CD4-positive, alpha-beta T cell treated with Interleukin-21 for 1 hour (primary cell): ENCODE measurements at places on chromosomes 12 and 14.
A peak's percentile ranks its signal among the peaks of the same experiment; 100 is the strongest.

- DNase-seq = no peak
Measured at GRCh38 chr12:46702581-46703344, 123.0 kb downstream of the SLC38A4 start.

- DNase-seq = no peak
Measured at GRCh38 chr12:123041042-123041531, 60.6 kb downstream of the ARL6IP4 start.

DNA sequence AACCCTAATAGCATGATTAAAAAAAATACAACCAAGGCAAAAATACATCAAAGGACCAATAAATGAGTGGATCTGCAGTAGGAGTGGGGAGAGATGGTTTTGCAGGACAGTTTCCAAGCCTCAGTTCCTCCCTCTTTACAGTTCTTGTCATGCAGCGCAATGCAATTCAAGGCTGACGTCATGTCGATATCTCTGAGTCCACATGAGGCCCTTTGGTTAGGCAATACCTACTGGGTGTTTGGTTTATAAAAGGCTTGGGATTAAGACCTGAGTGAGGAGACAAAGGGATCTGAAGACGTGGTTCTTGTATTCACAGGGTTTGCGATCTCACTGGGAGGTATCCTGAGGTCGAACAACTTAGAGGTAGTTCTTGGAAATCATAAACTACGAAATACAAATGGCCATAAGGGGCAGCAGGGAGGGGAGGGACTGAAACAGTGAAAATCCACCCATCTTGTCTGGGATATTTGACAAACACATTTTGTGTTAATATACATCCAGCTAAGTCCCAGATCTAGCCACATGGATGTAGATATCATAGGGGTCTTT, 441.0 kb downstream of the FUT8 start:
- no peak for DNase-seq

DNA sequence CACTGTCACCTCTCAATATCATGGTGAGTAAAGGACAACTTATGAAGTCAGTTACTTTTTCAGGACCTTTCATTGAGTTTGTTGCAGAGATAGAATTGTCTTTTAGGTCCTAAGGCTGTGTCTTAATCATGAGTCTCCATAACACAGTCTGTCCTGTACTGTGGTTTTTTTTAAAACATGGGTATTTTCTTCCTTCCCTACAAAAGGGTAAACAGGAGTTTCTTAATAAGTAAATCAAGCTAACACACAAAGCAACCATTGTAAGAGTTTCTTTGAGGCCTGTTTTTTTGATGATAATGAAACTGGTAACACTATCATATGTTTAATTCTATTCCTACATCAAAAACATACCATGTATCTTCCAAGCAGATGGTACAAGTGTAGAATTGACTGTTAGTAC, 101.4 kb downstream of the PLEKHA5 start:
- no peak for DNase-seq

DNA sequence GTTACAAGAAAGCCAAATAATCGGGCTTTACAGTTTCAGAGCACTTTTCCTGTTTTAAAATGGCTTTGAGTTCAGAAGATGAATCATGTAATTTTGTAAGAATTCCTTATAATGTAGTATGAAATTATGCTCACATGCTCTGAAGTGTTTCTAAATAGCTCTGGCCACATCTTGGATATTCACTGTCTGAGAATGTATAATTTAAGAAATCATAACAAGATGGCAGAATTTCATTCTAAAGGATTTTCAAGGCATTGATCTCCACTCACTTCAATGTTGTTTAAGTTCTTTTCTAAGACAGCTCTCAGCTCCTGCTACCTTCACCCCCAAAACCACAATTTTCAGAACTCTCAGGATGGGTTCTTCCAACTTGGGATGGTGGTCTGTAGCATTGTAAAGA, 180.1 kb downstream of the DACT1 start:
- DNase-seq = no peak

- no peak for DNase-seq
Measured at GRCh38 chr12:275812-276211, 13.2 kb upstream of the SLC6A13 start.

DNA sequence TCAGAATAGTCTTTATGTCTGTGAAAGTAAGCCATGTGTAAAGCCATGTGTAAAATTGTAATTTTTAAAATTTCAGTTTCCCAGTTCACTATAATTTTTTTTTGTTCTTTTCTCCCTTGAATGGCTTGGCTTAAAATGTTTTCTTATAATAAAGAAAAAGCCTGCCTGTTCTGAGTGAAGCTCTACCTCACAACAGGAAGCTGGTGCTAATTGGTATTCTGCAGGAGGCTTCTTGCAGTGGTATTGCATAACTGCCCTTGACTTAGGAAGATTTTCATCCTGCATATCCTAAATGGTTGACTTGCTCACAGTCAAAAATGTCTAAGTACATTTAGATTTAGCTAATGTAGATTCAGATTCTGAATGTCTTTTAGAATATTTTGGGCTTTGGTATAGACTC, 49.5 kb downstream of the ATP2A2 start:
- no peak for DNase-seq

- DNase-seq = no peak
Measured at GRCh38 chr12:70826156-70826555, 94.4 kb downstream of the PTPRR start.

DNA sequence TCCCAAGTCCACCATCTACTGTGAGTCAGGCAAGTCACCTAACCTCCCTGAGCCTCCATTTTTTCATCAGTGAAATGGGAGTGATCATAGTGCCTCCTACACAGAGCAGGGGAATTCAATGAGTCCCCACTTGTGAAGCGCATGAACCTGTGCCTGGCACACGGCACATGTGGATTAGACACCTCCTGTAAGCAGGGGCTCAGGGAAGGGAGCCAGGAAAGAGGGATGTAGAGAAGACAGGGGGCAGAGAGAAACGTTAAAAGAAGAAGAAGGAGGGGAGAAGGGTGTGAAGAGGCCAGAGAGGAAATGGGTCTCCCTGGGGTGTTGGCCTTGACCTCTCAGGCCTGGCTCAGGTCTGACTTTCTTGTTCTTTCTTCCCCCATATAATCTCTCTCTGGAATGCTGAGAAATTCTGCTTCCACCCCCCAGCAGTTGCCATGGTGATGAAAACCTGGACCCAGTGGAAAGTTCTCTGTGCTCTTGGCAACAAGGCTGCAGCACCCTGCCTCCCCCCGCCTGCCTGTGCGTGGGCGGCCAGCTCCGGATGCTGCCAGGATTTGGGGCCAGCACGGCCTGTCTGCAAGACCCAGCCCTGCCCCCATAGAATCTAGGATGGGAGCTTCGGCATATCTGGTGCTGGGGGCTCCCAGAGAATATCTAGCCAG, 94.5 kb downstream of the CALM1 start:
- no peak for DNase-seq

- DNase-seq = no peak
Measured at GRCh38 chr12:40689576-40689975, 2.7 kb upstream of the CNTN1 start.

- DNase-seq = no peak
Measured at GRCh38 chr12:7125632-7126227, 3.0 kb downstream of the RBP5 start.

- no peak for DNase-seq
Measured at GRCh38 chr14:76191297-76191696, 39.6 kb downstream of the GPATCH2L start.

DNA sequence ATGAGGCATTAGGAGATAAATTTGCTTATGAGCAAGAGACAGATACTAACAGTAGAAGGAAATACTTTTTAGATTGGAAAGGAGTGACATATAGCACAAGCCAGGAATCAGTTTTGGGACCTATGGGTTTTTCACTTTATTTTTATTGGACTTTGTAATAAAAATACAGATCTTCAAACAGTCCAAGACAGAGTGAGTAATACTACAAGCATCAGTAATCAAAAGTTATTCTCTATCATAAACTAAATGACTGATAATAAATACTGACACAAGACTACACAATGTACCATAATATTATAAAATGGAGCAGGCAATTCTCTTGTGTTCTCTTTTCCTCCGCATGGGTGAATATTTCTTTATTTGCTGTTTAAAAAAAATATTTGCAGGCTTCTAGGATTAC, 85.8 kb downstream of the DERA start:
- DNase-seq = no peak

DNA sequence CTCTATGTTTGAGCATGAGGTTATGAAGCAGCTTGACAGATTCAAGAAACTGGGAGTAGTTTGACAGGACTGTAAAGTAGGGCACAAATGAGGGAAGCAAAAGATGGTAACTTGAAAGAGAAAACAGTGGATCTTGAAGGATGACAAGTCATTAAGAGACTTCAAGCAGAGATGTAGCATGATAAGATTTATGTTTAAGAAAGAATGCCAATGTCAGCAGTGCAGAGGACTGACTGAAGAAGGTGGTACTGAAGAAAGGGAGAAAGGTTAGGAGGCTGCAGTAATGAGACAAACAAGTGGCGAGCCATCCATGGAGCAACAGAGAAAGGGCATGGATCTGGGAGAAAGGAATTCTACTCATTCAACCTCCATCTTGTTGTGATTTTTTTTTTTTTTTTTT, 120.2 kb upstream of the RAP1B start:
- no peak for DNase-seq

DNA sequence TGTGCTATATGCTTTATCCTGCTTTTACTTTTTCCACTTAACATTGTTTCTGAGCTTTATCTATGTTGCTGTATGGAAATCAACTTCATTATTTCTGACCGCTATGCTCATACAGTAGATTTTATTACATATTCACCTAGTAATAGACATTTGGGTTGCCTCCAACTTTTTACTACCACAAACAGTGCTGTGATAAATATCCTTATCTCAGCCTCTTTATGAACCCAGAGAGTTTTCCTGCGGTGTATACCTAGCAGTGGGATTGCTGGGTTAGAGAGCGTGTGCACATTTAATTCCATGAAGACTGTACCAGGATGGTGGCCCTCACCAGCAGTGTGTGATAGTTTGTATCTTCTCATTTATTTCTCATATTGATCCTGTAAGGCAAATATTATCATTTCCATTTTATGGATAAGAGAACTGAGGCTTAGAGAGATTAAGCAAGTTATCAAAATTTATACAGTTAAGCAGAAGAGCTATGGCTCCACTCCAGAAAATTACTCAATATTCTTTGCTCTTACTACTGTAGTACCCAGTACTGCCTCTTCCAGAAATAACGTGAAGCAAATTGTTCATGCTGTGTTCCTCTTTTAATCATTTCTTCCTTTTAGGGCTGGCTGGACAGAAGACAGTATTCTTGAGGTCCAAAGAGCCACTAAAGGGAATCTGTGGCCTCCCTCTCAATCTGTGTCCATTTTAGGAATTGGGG, 26.3 kb upstream of the CISTR start:
- DNase-seq = no peak

DNA sequence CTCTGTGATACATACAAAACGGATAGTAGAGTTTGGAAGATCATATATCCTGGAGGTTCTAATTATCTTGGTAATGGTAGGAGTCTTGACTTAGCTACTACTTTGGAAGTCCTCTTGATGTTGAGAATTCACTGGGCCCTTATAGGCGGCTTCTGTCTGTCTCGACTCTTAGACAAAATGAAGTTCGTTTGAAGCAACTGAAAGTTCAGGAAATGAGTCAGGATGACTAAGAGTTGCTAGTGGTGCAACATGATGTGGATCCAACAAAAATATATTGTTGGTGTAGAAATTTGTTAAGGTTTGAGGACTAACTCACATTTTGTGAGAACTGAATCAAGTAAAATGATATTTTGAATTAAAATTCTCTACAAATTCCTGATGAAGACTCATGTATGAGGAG, 272.7 kb downstream of the AEBP2 start:
- DNase-seq = no peak

DNA sequence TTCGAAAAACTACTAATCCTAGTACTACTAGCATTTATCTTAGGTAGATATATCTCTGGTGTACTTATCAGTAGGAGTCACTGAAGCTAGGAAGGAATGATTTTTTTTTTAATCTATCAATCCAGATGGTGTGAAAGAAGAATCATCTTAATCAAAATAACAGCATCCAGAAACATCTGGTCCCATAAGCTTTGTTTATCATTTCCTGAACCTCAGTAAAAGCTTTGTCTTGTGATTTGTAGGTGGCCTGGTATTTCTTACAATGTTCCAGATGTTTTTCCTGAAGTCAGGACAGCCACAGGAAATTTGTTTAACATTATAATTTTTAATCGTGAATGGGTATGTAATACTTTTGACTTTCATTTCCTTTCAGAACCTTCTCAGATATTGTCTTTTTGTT, 28.0 kb upstream of the LUM start:
- no peak for DNase-seq

DNA sequence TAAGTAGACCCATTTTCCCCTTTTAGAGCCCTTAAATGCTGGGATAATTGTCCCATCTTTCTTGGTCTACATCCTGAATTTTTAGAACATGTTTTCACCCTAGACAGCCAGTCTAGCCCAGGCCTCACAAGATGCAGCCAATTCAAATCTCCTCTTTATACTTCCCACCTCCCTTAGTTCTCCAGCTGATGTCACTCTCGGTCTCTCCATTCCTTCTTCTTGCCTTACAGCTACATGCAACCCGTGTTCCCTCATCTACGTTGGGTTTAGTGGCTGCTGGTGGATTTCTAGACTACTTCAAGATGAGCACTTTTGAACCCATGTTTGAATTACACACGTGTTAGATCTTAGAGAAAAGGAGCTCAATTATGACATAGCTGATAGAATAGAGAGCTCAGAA, 132.0 kb downstream of the PPM1H start:
- no peak for DNase-seq

DNA sequence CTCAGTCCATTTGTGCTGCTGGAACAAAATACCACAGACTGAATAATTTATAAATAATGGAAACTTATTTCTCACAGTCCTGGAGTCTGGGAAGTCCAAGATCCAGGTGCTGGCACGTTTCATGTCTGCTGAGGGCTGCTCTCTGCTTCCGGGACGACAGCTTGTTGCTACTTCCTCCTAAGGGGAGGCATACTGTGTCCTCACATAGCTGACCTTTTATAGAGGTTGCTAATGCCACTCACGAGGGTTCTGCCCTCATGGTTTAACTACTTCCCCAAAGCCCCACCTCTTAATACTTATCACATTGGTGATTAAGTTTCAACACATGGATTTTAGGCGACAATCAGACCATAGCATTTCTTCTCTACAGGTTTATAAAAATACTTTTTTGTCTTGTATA, 411.1 kb downstream of the NRXN3 start:
- no peak for DNase-seq

DNA sequence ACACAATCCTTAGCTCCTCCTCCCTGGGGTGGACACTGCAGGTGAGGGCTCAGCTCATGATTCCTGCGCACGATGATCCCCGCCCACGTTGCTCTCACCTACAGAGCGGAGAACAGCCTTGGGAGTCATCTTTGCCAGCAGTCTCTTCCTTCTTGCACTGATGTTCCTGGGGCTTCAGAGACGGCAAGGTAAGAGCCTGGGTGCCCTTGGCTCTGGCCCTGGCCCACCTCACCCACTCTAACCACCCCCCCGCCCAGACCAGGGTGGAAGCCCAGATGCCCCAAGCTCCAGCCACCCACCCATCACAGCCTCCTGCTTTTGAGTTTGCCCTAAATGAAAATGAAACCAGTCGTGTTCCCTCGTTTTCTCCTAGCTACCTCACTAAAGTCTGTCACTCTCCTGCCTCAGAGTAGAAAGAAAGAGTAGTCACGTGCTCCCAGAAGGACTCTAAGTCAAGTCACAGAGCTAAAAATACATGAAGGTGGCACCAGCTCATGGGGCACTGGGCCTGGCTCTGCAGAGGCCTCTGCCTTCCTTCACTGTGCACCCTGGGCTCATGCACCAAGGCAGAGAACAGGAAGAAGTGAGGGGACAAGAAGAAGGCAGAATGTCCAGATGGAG, 9.0 kb downstream of the TAPBPL start:
- peak; percentile 68 for DNase-seq
